ENCODE measurements at places on chromosomes 5 and 9.

DNA sequence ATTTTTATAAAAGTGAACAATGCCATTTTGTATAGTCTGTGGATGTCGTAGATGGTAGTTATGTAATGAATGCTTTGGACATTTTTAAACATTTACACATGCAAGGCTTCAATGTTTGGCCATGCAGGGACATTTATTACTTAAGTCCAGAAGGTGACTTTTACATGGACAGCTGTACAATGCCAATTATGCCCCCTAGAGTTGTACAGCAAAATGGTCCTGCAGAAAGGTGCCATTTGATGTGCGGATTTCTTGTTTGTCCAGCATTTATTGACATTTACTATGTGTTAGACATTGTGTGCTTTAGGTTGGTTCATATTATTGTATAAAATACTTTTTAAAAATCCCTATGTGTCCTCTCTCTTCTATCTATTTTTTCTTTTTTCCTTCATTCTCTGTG, 22.5 kb upstream of the COMMD10 start:
- DNase-seq: no peak

DNA sequence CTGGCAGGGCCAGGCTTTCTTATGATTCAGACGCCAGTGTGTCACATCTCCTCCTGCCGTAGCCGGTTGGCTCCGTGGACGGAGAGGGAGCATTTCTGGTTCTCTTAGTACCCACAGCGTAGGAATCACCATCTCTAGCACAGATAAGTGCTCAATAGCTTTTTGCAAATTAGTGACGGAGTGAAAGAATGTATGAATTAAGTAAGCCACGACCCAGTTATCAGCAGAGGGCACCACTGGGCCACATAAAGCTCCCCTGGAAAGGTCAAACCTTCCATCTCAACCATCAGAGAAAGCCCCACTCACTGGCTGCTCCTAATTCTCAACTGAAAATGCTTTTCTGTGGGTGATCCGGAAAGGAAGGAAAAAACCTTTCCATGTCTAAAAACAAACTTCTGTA, 317.0 kb upstream of the ADCY2 start:
- DNase-seq: peak; percentile 29

DNA sequence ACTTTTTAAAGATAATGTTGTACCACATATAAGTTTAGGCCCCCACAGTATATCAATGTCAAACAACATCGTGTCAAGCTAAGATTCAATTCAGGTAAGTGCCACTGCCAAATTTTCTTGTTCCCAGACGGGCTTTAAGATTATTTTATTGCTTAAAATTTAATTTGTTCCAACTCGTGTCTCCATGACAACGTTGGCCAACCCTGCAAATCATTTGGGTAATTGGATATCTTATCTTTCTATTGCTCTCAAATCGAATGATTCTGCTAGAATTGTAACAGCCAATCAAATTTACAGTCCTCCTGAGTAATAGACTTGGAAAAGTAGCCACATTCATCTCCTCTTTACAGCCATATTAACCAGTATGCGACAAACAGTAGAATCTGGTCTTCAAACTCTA, 19.5 kb downstream of the TLE1 start:
- no peak for DNase-seq

- DNase-seq: no peak
Observed at GRCh38 chr5:89878140-89879132, 531.1 kb downstream of the CETN3 start.

GRCh38 chr5:143972068-143972467, 160.1 kb downstream of the HMHB1 start:
- DNase-seq: no peak

GRCh38 chr5:133203317-133204305, 151.8 kb downstream of the HSPA4 start:
- no peak for DNase-seq

- no peak for DNase-seq
Observed at GRCh38 chr9:123796618-123797484, 133.1 kb downstream of the DENND1A start.

GRCh38 chr5:135706893-135707292, 127.6 kb upstream of the SLC25A48 start:
- DNase-seq: no peak

- no peak for DNase-seq
Observed at GRCh38 chr9:19208653-19209052, 21.8 kb upstream of the DENND4C start.

- no peak for DNase-seq
Observed at GRCh38 chr9:71808068-71808467, 39.8 kb upstream of the CEMIP2 start.

DNA sequence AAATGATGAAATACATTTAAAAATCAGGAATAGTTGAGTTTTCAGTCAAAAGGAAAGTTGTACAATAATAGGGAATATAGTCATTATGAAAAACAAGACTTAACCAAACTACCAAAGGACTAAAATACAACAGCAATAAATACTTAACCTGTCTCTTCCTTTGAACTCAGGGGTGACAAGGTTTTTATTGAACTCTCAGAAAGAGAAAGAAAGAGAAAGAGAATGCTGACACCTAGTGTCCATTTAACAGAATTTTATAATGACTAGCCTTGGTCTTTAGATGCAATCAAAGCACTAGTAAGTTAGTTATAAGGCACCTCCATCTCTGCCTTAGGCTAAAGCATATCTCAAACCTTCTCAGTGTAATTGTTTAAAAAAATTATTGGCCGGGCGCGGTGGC, 47.5 kb downstream of the UIMC1 start:
- DNase-seq: peak; percentile 37

DNA sequence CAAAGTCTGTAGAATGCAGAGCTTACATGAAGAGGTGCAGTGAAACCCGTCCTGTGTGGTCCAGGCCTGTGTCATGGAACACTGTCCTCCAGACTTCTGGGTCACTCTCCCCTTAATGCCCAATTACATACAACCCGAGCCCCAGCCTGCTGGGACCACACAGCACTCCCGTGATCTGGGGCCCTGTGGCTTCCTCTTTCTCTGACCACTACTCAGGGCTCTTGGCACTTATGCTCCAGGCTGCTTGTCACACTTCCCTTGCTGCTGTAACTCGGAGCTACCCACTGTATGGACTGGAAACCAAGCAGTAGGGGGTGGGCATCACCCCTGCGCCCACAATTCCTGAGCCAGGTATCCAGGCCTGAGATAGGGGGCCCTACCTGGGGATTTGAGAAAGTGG, 10.3 kb upstream of the IL3 start:
- DNase-seq: no peak

DNA sequence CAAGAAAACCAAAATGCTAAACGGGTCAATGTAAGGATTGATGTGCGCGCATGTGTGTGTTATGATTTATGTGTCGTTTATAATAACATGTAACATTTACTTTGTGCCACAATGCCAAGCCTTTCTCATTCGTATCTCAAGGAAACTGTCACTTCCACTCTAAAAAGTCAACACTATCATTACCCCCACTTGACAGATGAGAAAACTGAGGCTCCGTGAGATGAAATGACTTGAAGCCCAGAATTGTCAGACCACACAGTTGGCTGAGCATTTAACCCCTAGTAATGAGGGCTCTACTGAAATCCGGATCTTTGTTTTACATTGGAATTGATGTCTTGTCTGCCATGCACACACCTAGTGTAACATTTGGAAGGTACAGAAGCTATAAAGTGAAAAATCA, 95.0 kb upstream of the LMX1B start:
- DNase-seq: no peak

DNA sequence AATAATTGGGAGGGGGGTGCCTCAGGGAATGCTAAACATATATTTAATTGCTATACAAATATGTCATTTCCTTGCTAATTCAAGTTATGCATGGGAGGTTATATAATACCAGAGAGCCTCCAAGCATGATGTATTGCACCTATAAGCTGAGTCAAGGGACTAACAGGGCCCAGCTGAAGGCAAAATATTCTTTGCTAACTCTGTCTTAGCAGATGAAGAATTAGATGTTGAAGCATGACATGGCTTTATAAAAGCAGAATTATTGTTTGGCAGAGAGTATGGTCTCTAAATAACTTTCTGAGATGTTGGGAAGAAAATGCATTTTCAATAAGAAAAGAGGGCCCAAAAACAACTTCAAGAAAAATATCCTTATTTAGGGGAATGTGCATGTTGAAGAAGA, 60.4 kb downstream of the SGCD start:
- DNase-seq: no peak

- no peak for DNase-seq
Observed at GRCh38 chr9:133063500-133064231, 1.9 kb downstream of the CEL start.

DNA sequence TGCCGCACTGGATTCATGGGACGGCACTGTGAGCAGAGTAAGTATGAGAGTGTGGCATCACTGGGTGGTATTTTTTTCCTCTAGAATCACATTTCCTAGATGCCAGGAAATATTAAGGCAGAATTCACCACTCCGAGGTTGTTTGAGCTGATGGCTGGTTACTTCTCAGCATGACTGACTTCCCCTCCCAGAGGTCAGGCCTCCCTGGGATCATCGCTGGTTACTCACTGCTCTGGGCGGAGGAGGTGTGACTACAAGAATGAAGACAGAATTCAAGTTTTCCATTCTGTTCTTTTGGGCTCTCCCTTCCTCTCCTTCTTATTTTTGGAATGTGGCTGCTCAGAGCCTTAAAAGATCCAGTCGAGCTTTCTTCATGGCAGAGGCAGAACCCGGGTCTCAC, 76.6 kb upstream of the PRRC1 start:
- no peak for DNase-seq

GRCh38 chr5:179257176-179257682, 88.0 kb downstream of the ADAMTS2 start:
- DNase-seq: no peak

- peak; percentile 12 for DNase-seq
Observed at GRCh38 chr5:170100066-170100943, 5.4 kb upstream of the FOXI1 start.

DNA sequence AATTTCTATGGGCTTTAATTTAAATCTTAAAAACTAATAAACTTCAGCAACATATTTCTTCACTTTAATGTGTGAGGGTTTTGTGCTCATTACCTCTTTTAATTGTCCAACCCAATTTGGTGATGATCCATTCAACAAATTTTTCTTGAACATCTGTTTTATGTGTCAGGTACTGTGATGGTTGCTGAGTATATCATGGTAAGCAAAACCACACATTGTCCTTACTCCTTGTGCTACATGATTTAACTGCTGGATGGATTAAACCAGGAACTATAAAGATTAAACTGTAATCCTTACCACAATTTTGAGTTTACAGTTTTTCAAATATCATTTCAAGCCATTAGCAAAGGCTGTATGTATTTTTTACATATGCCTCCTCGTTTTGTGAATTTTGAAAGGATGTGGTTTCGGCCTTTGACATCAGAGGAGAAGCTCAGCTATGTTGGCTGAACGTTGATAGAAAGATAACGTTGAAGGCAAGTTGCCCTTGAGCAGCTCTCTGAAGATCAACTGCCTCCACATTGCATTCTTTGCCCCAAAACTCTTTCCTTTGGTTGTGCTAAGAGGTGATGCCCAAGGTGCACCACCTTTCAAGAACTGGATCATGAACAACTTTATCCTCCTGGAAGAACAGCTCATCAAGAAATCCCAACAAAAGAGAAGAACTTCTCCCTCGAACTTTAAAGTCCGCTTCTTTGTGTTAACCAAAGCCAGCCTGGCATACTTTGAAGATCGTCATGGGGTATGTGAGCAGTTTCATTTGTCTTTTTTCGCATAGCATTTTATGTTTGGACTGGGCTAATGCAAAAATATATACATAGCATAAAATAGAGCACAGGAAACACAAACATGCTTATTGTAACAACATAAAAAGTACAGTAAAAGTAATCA, at the start of gene ITK:
TSS of gene ITK (plus strand) at position 467 of the 891 bp plus-strand sequence. CDS start at position 605, 138 bp downstream.
- no peak for DNase-seq

- DNase-seq: no peak
Observed at GRCh38 chr9:121153642-121154041, 48.0 kb downstream of the RAB14 start.

DNA sequence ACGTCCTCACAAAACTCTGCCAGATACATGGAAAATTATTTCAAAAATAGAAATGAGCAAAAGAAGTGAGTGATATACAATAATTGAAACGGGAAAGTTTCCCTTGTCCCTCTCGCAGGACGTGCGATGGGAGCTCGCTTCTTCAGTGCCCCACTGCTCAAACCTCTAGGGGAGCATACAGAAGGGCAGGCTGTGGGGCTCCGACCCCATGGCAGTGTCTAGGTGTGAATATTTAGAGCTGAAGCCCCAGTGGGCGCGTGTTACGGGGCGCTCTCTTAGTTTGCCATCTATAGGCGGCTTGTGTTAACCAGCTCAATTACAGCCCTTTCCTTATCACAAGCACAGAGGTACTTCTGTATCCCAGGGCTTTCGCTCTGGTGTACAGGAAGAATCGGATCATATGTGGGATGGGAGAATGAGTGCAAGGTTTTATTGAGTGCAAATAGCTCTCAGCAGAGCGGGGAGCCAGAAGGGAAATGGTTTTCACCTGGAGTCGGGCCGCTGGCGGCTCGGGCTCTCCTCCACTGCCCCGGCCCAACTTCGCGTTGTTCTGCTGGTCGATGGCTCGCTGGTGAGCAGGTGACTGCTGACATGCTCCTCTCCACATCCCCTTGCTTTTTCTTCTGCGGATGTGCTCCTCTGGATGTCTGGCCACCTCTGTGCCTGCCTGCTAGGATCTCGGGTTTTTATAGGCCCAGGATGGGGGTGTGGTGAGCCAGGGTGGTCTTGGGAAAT, 334.0 kb upstream of the PTPRD start:
- DNase-seq: peak; percentile 46

GRCh38 chr9:111728617-111729366, 65.9 kb downstream of the SHOC1 start:
- no peak for DNase-seq

DNA sequence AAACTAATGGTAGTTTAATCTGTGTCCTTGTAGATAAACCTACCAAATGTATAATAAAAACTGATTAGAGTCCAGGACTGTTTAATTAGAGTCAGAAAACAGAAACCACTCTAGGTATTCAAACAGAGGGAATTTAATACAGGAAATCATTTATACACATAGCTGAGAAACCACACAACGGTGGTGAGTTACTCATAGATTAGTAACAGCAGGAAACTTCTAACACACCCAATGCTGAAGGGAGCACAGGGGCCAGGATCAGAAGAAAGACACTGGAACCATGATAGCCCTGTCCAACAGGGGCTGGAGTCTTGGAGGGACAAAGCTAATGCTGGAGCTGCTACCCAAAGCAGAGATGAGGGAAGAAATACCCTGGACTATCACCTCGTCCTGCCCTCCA, 321.0 kb downstream of the ACTL7B start:
- no peak for DNase-seq

GRCh38 chr9:113573046-113573958, 109.8 kb downstream of the RGS3 start:
- DNase-seq: no peak
